CD8-positive, alpha-beta memory T cell (primary cell): ENCODE measurements at places on chromosomes 5 and 9. TPM values are rescaled to one million over a fixed set of nuclear protein-coding genes. Genes with fewer than 3 reads are reported as not detected.

SLC6A3 gene
- total RNA-seq: not detected

GBGT1 gene
- total RNA-seq: 1.8 TPM

AK8 gene
- not detected for total RNA-seq

- no peaks in the 10 kb centered on the region for H3K27me3 ChIP-seq
- DNase-seq: no peak
- no peak overlapping the region for H3K27ac ChIP-seq
- H3K36me3 ChIP-seq: no peaks in the 10 kb centered on the region
- no peaks in the 10 kb centered on the region for H3K4me1 ChIP-seq
- no peak overlapping the region for H3K4me3 ChIP-seq
These were observed 52.9 kb upstream of the JMY start for GRCh38 chr5:79183011-79183410.

DNA sequence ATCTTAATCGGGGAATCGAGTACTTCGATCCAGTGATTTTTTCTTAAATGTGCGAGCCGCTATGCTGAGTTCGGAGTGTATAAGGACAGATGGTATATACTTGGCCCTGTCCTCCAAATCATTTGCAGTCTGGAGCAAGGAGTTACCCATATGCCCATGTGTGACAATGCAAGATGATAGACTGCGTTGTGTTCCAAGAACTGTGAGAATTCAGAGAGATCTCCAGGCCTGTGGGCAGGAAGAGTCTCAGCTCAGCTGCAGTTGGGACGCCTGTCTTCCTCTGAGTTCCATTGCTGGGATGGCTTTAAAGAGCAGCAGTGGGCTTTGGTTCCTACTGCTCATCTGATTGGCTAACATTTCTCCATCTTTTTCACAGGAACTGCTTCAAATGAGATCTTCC, 106.6 kb downstream of the ADAMTS16 start:
- H3K36me3 ChIP-seq: no peaks in the 10 kb centered on the region
- no peak for DNase-seq
- no peak overlapping the region for H3K27ac ChIP-seq
- no peaks in the 10 kb centered on the region for H3K4me1 ChIP-seq
- H3K27me3 ChIP-seq: no peaks in the 10 kb centered on the region

DNA sequence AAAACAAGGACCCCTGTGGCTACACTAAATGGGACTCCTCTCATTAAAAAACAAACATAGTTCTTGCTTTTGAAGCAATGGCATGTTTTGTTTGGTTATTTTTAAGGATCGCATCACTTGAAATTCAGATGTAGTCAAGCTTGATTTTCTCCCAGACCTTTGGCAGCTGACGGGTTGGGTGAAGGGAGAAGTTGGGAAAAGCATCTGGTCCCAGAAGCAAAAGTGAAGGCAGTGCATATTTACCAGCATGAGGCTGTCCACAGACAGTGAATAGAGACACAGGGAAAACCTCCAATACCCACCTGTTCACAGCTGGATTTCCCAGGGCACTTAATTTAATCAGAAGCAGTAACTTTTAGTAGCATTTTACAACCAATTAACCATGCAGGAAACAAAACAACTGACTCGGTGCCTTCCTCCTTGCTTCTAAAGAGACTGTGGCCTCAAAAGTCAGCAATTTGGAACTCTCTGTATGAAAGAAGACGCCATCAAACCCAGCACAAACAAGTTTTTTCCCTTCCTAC, 245.4 kb downstream of the EBF1 start:
- no peaks in the 10 kb centered on the region for H3K36me3 ChIP-seq
- H3K4me1 ChIP-seq: peaks cover 8% of the 10 kb centered on the region
- H3K4me3 ChIP-seq: no peak overlapping the region
- H3K27ac ChIP-seq: no peak overlapping the region

- no peak overlapping the region for H3K4me3 ChIP-seq
- DNase-seq: no peak
- no peaks in the 10 kb centered on the region for H3K27me3 ChIP-seq
- H3K4me1 ChIP-seq: no peaks in the 10 kb centered on the region
- H3K36me3 ChIP-seq: no peaks in the 10 kb centered on the region
- no peak overlapping the region for H3K27ac ChIP-seq
These were observed 52.9 kb upstream of the PAPPA start for GRCh38 chr9:116100711-116101121.

DNA sequence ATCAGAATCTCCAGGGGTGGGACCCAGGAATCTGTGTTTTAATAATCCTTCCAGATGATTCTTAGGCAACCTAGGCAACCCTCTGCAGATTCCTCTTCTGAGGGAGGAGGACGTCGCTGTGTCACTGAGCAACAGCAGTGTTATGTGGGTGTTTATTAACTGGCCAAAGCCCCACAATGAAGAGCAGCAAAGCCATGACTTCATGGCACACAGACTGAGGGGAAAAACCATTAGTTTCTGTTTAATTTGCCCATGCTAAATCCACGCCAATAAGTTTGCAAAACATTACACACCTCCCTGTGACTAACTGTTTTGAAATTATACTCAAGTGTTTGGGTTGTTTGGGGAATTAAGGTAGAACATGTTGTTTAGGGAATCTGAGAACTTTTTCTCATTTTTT, 83.7 kb upstream of the TMED7 start:
- no peak overlapping the region for H3K27ac ChIP-seq
- H3K36me3 ChIP-seq: no peaks in the 10 kb centered on the region
- no peak for DNase-seq
- no peaks in the 10 kb centered on the region for H3K27me3 ChIP-seq

GRCh38 chr5:4646715-4647375, 493.3 kb upstream of the ADAMTS16 start:
- no peak overlapping the region for H3K4me3 ChIP-seq
- DNase-seq: no peak
- H3K27ac ChIP-seq: no peak overlapping the region
- no peaks in the 10 kb centered on the region for H3K4me1 ChIP-seq

DNA sequence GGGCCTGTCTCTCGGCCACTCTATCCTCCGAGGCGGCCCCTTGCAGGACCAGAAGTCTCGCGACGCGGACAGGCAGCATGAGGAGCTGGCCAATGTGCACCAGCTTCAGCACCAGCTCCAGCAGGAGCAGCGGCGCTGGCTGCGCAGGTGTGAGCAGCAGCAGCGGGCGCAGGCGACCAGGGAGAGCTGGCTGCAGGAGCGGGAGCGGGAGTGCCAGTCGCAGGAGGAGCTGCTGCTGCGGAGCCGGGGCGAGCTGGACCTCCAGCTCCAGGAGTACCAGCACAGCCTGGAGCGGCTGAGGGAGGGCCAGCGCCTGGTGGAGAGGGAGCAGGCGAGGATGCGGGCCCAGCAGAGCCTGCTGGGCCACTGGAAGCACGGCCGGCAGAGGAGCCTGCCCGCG, 283.5 kb downstream of the ARHGEF28 start:
- no peak overlapping the region for H3K4me3 ChIP-seq
- no peaks in the 10 kb centered on the region for H3K36me3 ChIP-seq
- DNase-seq: no peak
